ENCODE measurements at places on chromosomes 1 and 21.

- no peak for DNase-seq
These were observed 25.2 kb upstream of the MAP3K7CL start for GRCh38 chr21:29105218-29105617.

GRCh38 chr1:169925505-169926482 lies 32.1 kb upstream of the SCYL3 start:
- no peak for DNase-seq

DNA sequence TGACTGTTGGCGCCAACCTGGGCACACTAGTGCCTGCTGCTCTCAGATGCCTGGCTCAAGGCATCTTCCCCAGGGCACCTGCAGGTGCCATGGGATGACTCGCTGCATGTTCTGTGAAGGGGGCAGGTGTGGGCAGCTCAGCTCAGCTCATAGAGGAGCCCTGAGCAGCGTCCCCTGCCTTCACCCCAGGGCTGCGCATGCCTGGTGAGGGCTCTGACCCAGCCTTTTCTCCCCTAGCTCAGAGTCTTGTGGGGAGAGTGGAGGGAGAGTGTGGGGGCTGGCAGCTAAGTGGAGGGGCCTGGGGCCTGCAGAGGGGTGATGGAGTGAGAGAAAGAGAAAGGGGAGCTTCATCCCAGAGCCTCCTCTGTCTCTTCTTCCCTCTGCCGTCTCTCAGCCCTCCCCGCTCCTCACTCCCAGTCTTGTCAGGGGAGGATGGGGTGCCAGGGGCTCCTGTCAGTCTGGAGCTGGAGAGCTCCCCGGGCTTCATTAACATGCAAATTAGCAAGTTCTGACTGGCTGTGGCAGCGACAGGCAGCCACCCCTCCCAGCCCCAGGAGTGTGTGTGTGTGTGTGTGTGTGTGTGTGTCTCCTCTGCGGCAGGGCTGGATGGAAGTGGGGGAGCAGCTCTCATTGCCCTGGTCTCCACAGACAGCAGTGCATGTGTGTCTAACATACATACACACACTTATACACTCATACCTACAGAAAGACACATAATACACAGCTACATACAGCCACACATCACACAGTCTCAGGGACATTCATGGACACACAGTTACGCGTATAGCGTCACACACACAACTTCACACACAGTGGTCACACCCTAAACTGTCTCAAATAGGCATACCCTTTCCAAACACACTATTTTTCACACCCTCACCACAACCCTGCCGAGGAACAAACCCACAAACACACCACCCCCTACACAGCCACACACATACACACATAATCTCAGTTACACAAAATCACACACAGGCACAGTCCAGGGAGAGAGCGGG lies 34.0 kb downstream of the FOXO6 start:
- no peak for DNase-seq

DNA sequence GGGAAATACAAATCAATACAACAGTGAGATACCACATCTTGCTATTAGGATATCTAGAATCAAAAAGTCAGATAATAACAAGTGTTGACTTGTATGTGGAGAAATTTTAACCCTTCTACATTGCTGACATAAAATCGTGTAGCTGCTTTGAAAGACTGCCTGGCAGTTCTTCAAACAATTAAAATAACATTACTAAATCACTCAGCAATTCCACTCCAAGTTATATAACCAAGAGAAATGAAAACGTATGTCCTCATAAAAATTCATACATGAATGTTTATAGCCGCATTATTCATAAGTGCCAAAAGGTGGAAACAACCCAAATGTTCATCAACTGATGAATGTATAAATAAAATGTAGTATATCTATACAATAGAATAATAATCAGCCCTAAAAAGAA lies 164.6 kb downstream of the RASAL2 start:
- DNase-seq: no peak

- DNase-seq: no peak
These were observed 1606.5 kb downstream of the BRINP3 start for GRCh38 chr1:188871164-188871563.

GRCh38 chr21:34915364-34915841 lies 133.7 kb downstream of the RUNX1 start:
- DNase-seq: no peak

- DNase-seq: no peak
These were observed 5.9 kb downstream of the LRP8 start for GRCh38 chr1:53321776-53322602.

DNA sequence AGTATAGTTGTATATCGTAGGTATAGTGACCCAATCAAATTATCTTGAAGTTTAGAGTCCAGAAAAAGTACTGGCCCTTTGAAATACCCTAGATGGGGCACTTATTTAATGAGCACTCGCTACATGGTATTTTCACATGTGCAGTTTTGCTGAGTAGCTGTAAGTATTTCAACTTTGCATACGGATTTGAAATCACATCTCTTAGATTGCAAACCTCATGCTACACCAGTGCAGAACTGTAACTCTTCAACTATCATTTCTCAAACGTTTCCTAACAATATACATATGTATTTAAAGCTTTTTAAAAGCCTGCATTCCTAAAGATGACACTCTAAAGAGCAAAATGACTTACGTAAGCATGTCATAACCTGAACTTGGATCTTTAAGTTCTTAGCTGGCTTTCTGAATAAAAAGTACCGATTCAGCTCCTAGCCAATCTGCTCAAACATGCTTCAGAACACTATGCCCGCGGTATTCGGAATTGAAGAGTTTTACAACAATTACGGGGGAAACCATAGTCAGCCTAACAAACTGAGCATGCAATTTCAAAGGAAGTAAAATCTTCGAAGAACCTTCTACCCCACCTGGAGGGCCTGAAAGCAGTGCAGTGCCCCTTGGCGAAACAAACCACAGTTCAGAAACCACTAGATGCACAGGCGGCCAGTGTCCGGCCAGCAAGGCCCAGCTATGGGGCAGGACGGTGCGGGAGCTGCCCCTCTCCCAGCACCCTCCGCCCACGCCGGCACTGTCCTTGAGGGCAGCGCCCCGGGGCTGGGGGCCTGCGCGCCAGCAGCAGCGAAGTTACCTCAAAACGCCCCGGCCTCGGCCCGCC lies 863 bp downstream of the FH start:
- DNase-seq: peak; percentile 3

GRCh38 chr1:9888886-9889285 lies 21.2 kb downstream of the CTNNBIP1 start:
- no peak for DNase-seq

- DNase-seq: no peak
These were observed 74.6 kb downstream of the DNTTIP2 start for GRCh38 chr1:93804412-93804811.

DNA sequence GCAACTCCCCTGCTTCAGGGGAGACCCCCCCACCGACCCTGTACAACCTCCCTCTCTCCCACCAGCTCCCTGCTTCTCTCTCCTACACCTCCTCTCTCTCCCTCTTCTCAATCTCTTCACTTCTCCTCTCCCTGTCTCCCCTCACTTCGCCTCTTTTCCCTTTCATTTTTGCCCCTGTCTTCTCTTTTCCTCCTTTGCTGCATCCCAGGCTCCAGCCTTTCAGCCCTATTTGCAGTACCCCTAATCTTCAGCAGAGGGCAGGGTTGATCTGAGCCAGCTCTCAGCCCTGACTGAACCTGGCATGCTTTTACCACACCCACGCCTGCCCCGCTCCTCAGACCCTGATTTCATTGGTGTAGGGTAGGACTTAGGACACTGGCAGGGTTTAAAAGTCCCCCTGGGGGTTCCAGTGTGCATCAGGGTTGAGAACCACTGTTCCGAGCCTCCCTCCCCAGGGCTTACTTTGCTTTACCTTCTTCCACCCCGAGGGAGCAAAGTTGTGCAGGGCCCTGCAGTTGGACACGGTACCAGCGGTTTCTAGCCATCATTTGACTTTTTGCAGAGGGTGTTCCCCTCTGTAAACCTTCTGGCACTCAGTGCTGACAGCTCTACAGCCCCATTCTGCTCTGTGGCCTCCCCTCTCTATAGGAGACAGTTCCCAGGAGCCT lies 67.3 kb upstream of the CNTN2 start:
- DNase-seq: peak; percentile 33

GRCh38 chr1:238830036-238830611 lies 556.2 kb upstream of the CHRM3 start:
- DNase-seq: no peak

DNA sequence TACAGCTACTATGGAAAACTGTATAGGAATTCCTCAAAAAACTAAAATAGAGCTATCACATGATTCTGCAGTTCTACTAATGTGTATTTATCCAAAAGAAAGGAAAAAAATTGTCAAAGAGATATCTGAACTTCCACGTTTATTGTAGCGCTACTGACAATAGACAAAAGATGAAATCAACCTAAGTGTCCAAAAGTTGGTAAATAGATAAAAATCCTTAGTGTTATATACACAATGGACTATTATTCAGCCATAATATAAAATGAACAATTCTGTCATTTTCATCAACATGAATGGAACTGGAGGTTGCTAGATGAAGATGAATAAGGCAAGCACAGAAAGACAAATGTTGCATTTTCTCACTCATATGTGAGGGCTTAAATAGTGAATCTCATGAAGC lies 1492.1 kb downstream of the MRPL39 start:
- no peak for DNase-seq

DNA sequence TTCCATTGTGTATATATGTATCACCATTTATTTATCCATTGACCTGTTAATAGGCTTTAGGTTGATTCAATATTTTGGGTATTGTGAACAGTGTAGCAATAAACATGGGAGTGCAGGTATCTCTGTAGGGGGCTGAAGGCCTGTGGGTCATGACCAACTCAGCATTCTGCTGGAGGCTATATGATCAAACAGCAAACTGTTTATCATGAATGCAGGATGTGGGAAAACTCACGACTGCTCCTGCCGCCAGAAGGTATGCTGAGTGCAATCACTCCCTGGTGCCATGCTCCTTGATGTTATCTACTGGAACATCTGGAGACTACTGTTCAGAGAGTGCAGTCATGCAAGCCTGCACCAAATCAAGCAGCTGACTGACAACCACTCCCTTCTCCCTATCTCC lies 275.2 kb downstream of the COL11A1 start:
- DNase-seq: no peak

All from stimulated activated CD4-positive, alpha-beta T cell treated with anti-CD3 and anti-CD28 coated beads, Interleukin-1b, Interleukin-23, amount 100 ng/mL, for 24 hours (primary cell).